T-helper 17 cell (primary cell): ENCODE measurements at places on chromosomes 2 and 18. TPM values are rescaled to one million over a fixed set of nuclear protein-coding genes. Genes with fewer than 3 reads are reported as not detected.

DNA sequence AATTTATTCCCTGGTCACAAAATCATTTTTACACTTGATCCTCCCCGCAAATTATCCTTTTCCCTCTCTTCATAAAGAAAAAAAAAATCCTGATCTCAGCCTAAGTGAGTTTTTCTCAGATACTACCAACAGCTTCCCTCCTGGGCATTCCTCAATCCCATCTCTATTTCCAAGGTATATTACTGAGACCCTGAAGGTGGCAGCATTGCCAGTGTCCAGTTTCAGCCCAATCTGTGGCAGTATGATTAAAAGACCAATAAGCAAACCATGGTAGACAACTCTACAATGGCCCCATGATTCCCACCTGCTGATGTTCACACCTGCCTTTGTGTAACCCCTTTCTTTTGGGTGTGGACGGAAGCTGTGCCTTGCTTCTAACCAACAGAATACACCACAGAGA, 45.1 kb downstream of the CCDC93 start:
- DNase-seq = no peak
- H3K27me3 ChIP-seq = no peaks in the 10 kb centered on the region
- peaks cover 17% of the 10 kb centered on the region for H3K4me1 ChIP-seq
- H3K4me3 ChIP-seq = no peak overlapping the region
- peaks cover 15% of the 10 kb centered on the region for H3K36me3 ChIP-seq

DNA sequence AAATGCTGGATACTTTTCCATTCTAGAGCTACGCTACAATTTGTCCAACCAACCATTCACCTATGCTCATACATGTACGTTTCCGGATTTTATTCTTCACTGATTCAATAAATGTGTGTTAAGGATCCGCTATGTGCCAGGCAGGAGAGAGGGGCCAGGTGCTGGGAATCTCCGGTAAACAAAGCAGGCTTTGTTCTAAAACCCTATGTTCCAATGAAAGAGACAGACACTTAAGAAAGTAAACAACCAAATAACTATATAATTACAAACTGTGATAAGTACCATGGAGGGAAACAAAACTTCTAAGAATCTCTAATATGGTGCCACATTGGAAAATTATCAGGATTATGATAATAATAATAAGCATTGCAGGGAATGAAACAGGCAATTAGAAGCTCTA, 22.2 kb upstream of the POMC start:
- H3K4me1 ChIP-seq = peaks cover 6% of the 10 kb centered on the region
- peaks cover 25% of the 10 kb centered on the region for H3K27me3 ChIP-seq
- H3K27ac ChIP-seq = peak overlapping the region; percentile 73
- DNase-seq = no peak
- H3K36me3 ChIP-seq = peaks cover 2% of the 10 kb centered on the region

- peaks cover 2% of the 10 kb centered on the region for H3K4me1 ChIP-seq
- no peak overlapping the region for H3K27ac ChIP-seq
- DNase-seq = no peak
- no peak overlapping the region for H3K4me3 ChIP-seq
- peaks cover 2% of the 10 kb centered on the region for H3K36me3 ChIP-seq
- H3K27me3 ChIP-seq = peaks cover 8% of the 10 kb centered on the region
These were observed 11.0 kb upstream of the KYNU start for GRCh38 chr2:142866426-142866825.

GRCh38 chr2:70024284-70024683, 62.9 kb upstream of the ASPRV1 start:
- H3K36me3 ChIP-seq = peaks cover 5% of the 10 kb centered on the region
- no peak for DNase-seq
- H3K27ac ChIP-seq = no peak overlapping the region
- no peaks in the 10 kb centered on the region for H3K27me3 ChIP-seq
- no peak overlapping the region for H3K4me3 ChIP-seq

TLX2 gene
- 1.5 TPM for total RNA-seq

GRCh38 chr2:15058015-15058720, 425.7 kb downstream of the LRATD1 start:
- peaks cover 10% of the 10 kb centered on the region for H3K27me3 ChIP-seq
- no peak overlapping the region for H3K27ac ChIP-seq
- H3K4me1 ChIP-seq = no peaks in the 10 kb centered on the region
- no peaks in the 10 kb centered on the region for H3K36me3 ChIP-seq
- DNase-seq = no peak

LRP1B gene
- total RNA-seq = not detected

- DNase-seq = no peak
- no peaks in the 10 kb centered on the region for H3K27me3 ChIP-seq
These were observed 113.0 kb downstream of the BCL2 start for GRCh38 chr18:63206433-63207142.

OLA1 gene
- 43.6 TPM for total RNA-seq

DNA sequence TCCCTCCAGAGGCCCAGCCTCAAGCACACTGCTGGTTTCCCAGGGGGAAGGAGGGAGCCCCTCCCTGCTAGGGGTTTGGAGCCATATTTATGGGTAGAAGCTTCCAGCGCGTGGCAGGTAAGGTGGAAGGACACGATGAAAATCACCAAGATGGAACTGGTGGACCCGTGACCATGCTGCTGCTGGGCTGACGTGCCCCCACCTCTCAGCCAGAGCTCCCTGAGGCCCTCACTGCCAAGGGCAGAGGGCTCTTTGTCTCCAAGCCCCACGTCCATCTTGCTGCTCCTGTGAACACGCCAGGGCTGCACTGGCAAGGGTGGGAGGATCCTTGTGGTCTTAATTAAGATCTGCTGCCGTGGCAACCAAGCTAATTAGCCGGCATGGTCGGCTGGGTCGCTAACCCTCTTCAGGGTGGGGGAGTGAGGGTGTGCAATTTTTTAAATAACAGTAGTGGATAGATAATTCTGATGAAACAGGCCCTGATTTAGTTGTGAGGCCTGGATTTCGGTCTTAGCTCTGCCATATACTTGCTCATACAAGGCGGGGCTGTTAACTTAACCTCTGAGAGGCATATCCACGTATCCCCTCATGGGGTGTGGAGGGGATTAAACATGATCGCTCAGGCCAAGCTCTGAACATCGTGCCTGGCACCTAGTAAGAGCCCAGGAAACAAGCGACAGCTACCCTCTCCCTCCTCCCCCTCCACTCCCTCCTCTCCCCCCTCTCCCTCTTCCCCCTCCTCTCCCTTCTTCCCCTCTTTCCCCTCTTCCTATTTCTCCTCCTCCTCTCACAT, 232.8 kb downstream of the CELF4 start:
- no peaks in the 10 kb centered on the region for H3K4me1 ChIP-seq
- H3K4me3 ChIP-seq = no peak overlapping the region
- DNase-seq = no peak
- no peaks in the 10 kb centered on the region for H3K36me3 ChIP-seq
- no peak overlapping the region for H3K27ac ChIP-seq
- H3K27me3 ChIP-seq = peaks cover 23% of the 10 kb centered on the region

GRCh38 chr2:240363746-240364581, 71.5 kb upstream of the GPC1 start:
- H3K4me1 ChIP-seq = no peaks in the 10 kb centered on the region
- H3K4me3 ChIP-seq = no peak overlapping the region
- peaks cover 6% of the 10 kb centered on the region for H3K27me3 ChIP-seq
- H3K27ac ChIP-seq = no peak overlapping the region
- no peaks in the 10 kb centered on the region for H3K36me3 ChIP-seq

DNA sequence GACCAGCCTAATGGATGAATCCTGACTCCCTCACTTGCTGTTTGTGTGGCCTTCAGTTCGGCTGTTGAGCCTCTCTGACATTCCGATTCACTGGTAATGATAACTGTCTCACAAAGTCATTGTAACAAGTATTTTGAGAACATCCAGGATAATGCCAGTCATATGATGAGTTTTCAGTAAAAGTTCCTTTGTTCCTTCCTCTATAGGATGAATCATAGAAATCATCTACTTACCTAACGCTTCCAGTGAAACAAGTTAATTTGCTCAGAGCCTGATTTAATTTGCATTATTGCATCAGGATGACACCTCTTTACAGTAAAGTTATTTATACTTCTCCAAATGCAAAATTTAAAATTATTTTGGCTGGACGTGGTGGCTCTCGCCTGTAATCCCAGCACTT, 32.0 kb downstream of the RAB31 start:
- H3K4me1 ChIP-seq = no peaks in the 10 kb centered on the region
- H3K4me3 ChIP-seq = no peak overlapping the region
- peaks cover 64% of the 10 kb centered on the region for H3K27me3 ChIP-seq
- H3K36me3 ChIP-seq = no peaks in the 10 kb centered on the region
- no peak overlapping the region for H3K27ac ChIP-seq

DNA sequence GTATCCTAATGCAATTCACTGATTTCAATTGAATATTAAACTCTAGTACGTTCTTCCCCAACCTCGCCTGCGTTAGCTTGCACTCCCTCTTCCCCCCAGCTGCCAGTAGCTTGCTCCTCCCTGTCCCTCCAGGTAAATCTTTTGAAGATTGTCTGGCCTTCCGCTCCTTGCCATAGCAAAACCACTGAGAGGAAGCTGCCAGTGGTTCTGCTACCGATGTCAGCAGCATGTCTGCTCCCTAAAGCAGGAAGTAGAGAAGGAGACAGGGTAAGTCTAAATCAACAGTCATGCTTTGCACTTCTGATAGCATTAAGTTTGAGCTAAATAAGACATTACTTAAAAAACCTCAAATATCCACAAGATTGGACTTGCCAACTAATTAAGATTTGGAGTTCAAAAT, 89.1 kb downstream of the SCN2A start:
- peaks cover 10% of the 10 kb centered on the region for H3K4me1 ChIP-seq
- peaks cover 2% of the 10 kb centered on the region for H3K27me3 ChIP-seq
- peak overlapping the region; percentile 63 for H3K27ac ChIP-seq
- no peak for DNase-seq

GRCh38 chr2:29360016-29360784, 245.0 kb downstream of the CLIP4 start:
- H3K27me3 ChIP-seq = peaks cover 74% of the 10 kb centered on the region
- DNase-seq = no peak
- no peak overlapping the region for H3K27ac ChIP-seq
- peaks cover 3% of the 10 kb centered on the region for H3K4me1 ChIP-seq
- H3K36me3 ChIP-seq = peaks cover 2% of the 10 kb centered on the region

DNA sequence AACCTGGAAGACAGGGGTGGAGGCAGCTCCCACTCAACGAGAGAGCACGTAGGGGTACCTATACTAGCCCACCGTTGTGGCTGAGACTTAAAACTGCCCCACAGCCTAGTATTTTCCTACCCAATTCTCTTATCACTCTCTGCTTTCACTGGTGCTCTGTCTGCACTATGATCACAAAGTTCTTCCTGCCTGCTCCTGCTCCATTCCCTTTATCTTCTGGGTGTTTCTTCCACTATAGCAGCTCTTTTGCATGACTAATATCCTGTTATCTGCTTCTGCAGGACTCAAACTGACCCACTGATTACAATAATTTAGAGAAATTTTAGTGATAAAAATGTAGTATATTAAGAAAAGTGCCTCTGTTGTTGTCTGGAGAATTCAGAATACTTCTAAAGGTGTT, 184.8 kb downstream of the LRP1B start:
- DNase-seq = no peak
- no peak overlapping the region for H3K27ac ChIP-seq
- H3K36me3 ChIP-seq = no peaks in the 10 kb centered on the region
- no peaks in the 10 kb centered on the region for H3K4me1 ChIP-seq

L3MBTL4 gene
- total RNA-seq = 0.18 TPM

TRAK2 gene
- 31.4 TPM for total RNA-seq

DNA sequence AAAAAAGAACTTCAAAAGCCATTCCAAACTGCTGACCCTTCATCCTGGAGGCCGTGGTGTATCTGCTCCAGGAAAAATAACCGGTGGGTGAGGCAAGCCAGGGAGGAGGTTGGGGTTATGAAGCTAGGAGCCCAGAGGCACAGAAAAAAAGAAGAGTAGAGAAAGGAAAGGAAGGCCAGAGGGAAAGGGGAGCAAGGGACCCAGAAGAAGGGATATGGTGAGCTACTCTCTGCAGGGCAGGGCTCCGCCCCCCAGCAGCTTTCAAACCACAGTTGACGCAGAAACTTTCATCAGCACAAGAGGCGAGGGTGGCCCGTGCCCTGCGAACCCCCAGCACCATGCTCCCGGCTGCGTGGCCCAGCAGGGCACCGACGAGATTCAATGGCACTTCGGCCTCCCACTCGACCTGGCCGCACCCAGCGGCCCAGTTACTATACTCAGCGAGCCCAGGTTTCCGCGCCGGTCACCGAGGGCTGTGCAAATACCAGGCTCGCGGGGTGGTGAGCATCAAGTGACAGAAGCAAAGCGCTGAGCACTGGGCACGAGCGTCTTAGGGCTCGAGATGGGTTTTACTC, 665 bp downstream of the MCM6 start:
- H3K4me1 ChIP-seq = peaks cover 34% of the 10 kb centered on the region
- H3K27ac ChIP-seq = peak overlapping the region; percentile 91
- no peaks in the 10 kb centered on the region for H3K27me3 ChIP-seq
- H3K4me3 ChIP-seq = peak overlapping the region; percentile 95

DNA sequence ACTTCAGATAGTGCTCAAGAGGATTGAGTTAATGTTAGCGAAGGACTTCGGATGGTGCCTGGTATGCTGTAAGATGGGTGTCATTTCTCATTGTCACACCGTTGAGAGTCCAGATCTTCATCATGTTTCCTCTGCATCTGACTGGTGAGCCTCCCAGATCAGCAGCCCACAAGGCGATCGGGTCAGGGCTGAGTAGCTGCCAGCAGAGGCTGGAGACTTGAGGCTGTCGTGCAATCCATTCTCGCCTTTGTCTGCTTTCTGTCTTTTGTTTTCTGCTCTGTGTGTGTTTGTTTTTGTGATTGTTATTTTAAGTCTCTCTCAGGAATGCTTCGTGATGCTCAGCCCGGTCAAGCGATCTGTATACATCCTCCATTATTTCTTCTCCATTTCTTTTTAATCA, 95.8 kb downstream of the TGOLN2 start:
- peaks cover 62% of the 10 kb centered on the region for H3K27me3 ChIP-seq
- DNase-seq = no peak
- no peak overlapping the region for H3K27ac ChIP-seq
- peaks cover 4% of the 10 kb centered on the region for H3K4me1 ChIP-seq
- no peak overlapping the region for H3K4me3 ChIP-seq

DNA sequence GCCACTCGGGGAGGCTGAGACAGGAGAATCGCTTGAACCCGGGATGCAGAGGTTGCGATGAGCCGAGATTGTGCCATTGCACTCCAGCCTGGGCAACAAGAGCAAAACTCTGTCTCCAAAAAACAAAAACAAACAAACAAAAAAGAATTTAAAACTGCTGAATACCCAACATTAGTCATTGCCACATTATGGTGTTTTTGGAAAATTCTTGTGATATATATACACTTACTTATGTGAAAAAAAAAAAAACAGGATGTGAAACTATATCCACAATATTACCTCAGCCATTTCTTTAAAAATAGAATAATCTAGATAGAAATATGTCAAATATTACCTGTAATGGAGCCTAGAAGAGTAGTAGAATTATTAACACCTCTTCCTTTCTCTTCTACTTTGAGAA, 288.3 kb upstream of the FN1 start:
- H3K4me1 ChIP-seq = peaks cover 4% of the 10 kb centered on the region
- DNase-seq = no peak
- H3K27me3 ChIP-seq = peaks cover 10% of the 10 kb centered on the region
- no peak overlapping the region for H3K4me3 ChIP-seq
- no peaks in the 10 kb centered on the region for H3K36me3 ChIP-seq

GRCh38 chr2:211745295-211746097, 793.1 kb downstream of the ERBB4 start:
- H3K4me3 ChIP-seq = no peak overlapping the region
- no peak overlapping the region for H3K27ac ChIP-seq
- H3K27me3 ChIP-seq = no peaks in the 10 kb centered on the region
- H3K4me1 ChIP-seq = no peaks in the 10 kb centered on the region
- no peaks in the 10 kb centered on the region for H3K36me3 ChIP-seq

GRCh38 chr2:85470850-85471800, 52.6 kb downstream of the SH2D6 start:
- peaks cover 4% of the 10 kb centered on the region for H3K36me3 ChIP-seq
- DNase-seq = no peak
- no peaks in the 10 kb centered on the region for H3K4me1 ChIP-seq
- no peak overlapping the region for H3K4me3 ChIP-seq
- no peak overlapping the region for H3K27ac ChIP-seq
